Cortex of kidney (tissue), 1 donor: ENCODE measurements at places on chromosomes 11 and 22.

DNA sequence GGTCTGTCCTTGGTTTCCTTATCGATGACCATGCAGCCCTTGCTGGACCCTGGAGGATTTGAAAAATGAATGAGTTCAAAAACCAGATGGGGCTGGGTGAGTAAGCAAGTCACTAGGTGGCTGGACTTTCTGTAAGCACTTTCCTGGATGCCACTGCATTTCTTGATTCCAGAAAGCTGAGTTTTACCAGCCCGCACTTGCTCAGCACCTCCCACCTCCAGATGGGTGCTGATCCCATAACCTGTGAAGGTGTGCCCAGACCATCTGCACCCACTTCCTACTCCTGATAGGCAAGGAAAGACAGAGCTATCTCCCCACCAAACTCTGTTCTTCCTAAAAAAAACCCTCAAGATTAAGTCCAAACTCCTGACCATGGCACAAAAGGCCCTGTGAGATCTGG lies 21.1 kb downstream of the ASCC2 start:
- DNase-seq = no peak

- no peak for DNase-seq
These were observed 24.4 kb downstream of the HORMAD2 start for GRCh38 chr22:30104501-30105156.

DNA sequence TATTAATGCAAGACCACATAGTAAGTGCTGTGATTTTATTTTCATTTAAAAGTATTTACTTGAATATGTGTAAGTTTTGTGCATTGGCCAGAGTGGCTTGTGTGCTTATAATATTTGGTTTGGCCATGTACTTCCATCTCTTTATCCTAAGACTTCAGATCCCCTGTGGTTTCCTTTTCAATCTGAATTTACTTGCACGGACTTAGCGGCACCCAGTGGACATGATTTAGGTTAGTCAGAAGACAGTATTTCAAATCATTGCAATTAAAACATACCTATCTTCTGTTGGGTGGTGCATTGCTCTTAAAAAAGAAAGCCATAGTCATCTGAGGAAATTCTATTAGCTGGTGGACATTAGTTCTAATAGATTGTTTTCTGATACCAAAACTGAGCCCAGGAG lies 30.7 kb downstream of the PIWIL4 start:
- no peak for DNase-seq

- DNase-seq = no peak
These were observed 1070.3 kb downstream of the JRKL start for GRCh38 chr11:97460091-97460490.

DNA sequence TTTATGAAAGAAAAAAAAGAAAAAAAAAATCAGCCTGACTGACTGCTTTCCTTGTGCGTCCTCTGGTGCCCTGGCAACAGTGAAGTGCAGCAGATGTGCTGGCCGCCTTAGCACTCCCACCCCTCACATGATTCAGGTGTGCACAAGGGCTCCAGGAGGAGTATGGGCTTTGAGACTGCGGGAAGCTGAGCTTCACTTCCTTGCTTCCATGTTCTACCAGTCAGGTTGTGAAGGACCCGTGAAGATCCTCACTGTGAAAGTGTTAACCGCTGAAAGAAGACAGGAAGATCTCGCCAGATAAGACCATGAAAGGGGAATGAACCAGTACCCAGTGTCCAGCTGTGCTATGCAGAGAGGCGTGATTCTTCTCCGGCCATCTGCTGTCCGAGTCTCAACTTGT lies 48.2 kb downstream of the HIRA start:
- DNase-seq = no peak

DNA sequence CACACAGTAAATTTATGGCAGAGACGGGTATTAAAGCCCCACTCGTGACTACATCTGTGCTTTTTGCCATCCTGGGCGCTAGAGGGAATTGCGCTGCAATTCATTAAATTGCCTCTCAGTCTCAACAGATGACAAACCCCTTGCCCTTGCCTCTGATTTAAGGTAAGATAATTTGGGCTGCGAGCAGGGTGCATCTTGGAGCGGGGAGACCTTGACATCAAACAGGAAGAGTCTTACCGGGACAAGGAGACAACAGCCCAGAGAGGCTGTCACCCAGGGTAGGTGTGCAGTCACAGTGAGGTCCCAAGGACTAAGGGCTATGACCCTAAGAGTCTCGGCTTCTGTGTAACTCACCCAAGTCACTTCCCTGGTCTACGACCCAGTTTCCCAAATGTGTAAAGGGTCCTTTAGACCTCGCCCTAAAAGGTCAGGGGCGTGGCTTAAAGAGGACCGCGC lies 449 bp upstream of the TOM1 start:
- no peak for DNase-seq

DNA sequence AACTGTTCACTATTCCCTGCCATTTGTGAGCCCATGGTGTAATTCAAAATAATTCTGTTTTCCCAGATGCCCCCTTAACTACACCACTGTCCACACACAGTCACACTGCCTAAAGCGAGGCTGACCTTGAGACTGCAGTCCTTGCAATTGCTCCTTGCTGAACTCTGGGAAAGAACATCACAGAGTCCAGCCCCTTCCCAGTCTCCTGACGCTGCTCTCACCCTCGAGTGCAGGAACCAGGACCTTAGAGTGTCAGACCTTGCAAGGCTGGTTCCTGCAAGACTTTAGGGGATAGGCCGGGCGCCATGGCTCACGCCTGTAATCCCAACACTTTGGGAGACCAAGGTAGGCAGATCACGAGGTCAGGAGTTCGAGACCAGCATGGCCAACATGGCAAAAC lies 33.6 kb downstream of the AHNAK start:
- no peak for DNase-seq

DNA sequence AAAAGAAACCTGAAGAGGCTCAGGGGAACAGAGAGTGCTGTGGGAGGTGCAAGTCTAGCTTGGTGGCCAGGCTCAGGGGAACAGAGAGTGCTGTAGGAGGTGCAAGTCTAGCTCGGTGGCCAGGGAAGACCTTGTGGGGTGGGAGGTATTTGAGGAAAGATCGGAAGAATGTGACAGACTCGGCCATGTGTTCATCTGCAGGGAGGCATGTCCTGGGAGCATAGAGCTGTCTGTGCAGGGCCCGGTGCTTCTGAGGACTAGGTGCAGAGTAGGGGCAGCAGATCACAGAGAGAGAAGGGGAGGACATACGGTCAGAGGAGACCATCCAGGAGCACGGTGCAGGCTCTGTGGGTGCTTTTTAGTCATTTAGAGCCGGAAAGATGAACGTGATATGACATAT lies 10.8 kb downstream of the IFITM10 start:
- no peak for DNase-seq

DNA sequence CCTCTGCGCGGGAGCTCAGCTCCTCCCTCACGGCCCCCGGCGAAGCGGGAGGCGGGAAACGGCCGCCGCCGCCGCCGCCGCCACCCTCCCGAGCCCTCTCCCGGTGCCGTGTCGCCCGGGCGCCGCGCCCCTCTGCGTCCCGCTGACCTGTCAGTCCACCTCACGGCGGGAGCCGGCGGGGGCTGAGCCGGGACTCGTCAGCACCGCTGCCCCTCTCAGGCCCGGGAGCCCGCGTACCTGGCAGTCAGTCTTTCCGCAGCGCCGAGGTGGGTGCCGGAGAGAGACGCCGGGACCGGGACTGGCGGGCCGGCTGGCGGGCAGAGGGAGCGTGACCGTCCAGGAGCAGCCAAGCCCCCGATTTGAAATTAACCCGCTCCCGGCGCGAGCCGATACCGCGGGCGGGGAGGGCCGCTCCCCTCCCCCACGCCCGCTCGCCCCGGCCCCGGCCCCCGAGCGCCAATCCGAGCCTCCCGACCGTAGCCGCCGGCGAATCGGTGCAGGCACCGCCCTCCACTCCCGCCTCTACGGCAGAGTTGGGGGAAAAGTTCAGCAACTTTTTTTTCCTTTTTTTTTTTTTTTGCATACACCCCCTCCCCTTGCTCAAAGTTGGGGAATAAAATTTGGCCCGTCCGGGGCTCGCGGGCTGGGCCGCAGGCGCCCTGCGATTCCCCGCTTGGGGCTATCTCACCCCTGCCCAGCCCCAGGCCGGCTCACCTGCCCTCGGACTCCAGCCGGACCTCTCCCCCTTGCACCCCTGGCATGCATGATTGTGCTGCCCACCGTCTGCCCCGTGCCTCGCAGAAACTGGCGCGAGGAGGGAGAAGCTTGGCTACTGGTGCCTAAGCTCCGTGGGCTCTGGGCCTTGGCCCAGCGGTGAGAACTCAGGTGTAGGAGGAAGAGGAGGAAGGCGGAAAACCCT lies 774 bp upstream of the E2F8 start:
- no peak for DNase-seq

DNA sequence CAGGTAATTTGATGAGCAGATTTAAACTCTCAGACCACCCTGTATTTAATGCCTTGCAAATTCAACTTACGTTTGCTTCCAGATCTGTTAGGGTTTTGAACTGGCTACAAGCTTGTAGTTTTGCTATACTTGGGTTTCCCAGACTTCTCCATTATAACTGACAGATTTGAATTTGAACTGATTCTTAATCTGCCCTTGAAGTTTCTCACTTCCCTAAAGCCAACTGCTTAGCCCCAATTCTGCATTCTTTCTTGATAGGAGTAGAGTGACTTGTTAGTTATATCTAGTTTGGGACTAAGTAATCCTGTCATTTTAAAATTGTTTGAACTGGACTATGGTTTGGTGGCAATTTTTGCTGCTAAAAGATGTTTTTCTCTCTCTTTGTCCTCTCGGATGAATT lies 9.7 kb downstream of the LAYN start:
- DNase-seq = no peak

DNA sequence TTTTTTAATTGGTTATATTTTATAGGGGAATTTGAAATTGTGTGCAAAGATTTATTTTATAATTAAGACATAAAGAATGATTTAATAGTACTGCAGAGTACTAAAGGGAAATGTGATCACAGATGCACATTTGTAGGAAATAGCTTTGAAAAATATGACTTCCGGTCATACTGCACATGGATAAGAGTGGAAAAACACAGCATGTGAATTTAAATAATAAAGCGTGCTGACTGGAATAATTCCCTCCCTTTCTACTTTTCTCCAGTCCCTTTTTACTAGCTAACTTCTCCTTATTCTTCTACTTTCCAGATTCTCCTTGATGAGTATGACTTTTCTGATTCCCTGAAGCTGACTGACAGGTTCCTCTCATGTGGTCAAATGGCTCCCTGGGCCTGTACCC lies 238.4 kb upstream of the CTSC start:
- no peak for DNase-seq

- DNase-seq = no peak
These were observed 15.2 kb downstream of the ATXN10 start for GRCh38 chr22:45686836-45687235.

DNA sequence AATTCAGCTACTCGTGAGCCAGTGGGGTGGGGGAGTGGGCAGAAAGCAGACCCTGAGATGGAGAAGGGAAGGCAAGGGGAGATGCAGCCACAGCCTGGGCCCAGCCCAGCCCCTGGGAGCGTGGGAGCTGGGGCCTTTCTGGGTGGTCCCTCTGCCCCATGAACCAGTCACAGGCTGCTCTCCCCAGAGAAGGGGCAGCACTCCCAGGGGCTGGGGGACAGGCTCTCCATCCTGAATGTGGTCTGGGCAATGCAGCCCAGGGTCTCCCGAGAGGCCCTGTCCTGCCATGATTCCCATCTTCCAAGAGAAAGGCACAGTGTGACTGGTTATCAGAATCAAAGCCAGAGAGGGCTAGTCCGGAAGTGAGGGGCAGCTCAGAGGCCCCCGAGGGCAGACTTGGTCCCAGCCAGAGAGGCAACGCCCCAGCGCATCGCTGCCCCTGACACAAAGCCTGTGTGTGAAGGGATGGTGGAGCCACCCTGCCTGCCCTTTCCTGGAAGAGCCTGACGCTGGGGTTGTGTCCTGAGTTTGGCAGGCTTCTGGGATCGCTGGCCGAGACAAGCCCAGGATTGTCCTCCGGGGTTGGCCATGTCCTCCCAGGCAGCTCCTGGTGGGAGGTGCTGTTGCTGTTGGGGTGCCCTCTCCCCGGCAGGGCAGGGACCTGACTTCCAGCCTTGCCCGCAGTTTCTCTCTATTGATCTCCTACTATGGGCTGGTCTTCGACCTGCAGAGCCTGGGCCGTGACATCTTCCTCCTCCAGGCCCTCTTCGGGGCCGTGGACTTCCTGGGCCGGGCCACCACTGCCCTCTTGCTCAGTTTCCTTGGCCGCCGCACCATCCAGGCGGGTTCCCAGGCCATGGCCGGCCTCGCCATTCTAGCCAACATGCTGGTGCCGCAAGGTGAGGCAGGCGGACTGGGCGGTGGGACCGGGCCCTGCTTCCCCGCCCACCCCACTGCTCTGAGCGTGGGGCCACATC lies 23.8 kb upstream of the SLC22A12 start:
- no peak for DNase-seq

- DNase-seq = no peak
These were observed 592.4 kb downstream of the TBC1D22A start for GRCh38 chr22:47354668-47355387.

GRCh38 chr11:10752061-10752460 lies 1.0 kb downstream of the CTR9 start:
- no peak for DNase-seq

DNA sequence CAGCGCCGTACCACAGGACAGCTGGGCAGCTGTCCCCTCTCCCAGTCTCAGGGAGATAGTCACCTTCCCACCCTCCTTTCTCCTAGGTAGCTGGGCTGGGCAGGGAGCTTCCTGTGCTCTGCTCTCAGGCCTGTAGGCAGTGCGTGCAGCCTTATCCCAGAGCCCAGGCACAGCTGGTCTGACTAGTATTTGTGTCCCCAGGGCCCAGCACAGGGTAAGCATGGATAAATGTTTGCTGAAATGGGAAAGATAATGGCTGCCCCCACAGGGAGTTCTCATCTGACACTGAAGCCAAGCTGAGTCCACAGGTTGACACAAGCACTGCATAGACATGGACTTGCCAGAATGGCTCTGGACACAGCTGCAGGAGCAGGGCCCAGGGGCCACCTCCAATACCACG lies 9.8 kb downstream of the SLC15A3 start:
- DNase-seq = no peak

DNA sequence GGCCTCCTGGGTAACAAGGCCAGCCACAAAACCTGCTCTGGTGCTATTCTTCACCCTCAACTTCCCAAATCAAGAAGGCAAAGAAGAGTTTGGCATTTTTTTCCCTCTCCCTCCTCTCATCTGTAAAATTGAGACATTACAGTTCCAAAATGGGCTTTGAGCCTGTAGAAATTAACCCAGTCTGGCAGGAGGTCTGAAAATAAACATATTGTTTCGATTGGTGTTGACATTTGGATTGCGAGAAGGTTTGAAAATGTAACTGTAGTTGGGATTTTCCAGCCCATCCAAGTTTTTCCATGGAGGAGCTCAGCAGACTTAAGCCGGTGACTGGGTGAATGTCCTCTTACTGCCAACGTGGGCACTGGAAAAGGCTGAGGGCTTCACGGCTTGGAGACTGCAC lies 35.0 kb upstream of the ALX4 start:
- no peak for DNase-seq

DNA sequence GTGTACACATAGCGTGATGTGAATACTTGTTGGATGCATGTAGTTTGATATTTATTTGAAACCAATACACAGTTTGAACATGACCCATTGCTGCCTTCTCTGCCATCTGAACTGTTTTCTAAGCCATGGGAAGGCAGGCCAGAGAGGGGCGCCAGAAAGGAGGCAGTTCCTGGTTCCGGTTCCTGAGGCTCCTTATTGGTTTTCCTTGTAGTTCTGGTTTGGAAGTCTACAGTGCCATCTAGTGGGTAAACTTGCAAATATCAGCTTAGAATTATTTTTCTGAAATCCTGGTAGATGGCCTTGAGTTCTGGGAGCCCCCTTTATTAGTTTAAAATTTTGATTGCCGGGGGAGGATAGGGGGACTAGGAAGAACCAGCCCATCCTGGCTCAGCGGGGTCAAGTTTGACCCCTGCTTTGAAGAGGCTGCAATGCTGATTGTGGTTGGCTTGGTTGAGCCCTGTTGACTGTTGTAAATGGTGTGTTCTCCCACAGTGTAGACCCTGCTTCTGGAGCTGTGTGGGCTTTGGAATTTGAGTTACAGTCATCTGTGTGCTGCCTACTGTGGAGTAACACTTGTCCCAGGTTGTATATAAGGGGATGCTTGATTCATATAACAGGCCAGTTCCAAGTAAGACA lies 48.4 kb downstream of the GRAMD1B start:
- no peak for DNase-seq
